ENCODE measurements at places on chromosomes 2 and 18.

- DNase-seq = no peak
These were observed 215.5 kb downstream of the TRIB2 start for GRCh38 chr2:12932192-12932591.

- peak; percentile 87 for DNase-seq
These were observed 62.3 kb upstream of the CCDC195 start for GRCh38 chr2:224778474-224778877.

DNA sequence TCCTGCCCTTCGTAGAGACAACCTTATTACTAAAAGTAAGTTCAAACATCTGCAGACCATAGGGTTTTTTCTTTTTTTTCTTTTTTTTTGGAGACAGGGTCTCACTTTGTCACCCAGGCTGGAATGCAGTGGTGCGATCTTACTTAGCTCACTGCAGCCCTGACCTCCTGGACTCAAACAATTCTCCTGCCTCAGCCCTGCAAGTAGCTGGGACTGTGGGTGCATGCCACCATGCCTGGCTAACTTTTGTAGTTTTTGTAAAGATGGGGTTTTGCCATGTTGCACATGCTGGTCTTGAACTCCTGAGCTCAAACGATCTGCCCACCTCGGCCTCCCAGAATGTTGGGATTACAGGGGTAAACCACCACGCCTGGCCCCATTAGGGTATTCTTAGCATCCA lies 32.4 kb downstream of the HADHA start:
- no peak for DNase-seq

DNA sequence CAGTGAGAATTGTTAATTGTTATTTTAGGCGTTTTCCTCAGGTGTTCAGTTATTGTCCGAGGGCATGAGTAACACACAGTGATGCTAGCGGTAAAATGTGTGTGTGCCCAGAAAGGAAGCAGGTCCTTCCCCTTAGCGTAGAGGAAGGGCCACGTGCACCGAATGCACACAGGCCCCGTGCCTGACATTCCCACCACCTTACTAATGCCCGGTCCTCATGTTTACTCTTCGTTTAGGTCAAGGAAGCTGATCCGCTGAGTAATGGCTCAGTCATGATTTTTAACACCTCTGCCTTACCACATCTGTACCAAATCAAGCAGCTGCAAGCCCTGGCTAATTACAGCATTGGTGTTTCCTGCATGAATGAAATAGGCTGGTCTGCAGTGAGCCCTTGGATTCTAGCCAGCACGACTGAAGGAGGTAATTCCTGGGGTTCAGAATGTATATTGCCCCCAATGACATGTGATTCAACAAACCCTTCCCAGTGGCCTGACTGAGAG lies 76.7 kb downstream of the MERTK start:
- DNase-seq = no peak

DNA sequence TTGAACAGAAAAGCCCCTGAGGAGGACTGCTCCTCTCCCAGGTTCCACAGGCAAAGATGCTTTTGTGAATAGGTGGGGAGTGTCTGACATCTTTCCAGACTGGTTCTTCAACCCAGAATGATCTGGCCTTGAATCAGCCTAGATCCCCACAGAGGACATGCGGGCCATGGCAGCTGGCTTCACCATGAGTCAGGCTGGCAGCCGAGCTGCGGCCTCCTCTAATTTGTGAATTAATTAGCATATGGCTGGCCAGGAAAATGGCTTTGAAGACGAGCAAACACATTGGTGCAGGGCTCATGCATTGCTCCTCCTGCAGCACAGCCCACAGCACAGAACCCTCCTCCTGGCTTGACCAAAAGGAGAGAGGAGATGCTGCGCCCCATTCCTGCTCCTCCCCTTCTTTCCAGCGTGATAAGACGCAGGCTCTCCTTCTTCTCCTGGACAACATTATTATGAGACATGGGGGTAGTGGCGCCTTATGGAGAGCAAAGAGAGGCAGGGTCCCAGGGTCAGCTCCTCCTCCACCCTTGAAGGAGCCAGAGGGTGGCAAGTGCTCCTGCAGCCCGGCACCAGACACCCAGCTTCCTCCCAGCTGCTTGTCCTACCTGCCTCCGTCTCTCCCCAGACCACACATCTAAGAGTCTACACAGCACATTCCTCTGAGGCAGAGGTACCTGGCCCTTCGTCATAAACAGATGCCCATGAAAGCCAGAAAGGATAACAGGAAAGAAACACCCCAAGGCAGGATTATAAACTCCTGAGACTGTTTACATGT lies 66.7 kb downstream of the EDAR start:
- peak; percentile 38 for DNase-seq

DNA sequence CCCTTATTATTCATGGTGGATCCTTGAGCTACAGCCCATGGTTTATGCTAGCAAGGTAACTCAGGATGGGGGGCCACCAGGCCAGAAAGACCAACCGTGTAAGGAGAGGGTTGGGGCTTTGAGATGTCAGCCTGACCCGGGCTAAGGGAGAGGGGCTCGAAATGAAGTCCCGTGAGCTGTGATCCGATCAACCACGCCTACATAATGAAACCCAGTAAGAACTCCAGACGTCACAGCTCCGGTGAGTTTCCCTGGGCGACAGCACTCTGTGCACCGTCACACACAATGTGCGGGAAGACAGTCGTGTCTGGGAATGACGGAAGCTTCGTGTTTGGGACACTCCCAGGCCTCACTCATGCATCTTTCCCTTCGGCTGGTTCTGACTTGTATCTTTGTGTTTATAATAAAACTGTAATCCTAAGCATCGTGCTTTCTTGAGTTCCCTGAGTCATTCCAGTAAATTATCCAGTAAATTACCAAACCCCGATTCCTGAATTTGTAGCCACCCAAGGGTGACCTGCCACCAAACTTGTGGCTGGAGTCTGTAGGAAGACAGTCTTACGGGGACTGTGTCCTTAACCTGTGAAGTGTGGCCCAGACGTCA lies 44.2 kb downstream of the CYP27C1 start:
- no peak for DNase-seq

DNA sequence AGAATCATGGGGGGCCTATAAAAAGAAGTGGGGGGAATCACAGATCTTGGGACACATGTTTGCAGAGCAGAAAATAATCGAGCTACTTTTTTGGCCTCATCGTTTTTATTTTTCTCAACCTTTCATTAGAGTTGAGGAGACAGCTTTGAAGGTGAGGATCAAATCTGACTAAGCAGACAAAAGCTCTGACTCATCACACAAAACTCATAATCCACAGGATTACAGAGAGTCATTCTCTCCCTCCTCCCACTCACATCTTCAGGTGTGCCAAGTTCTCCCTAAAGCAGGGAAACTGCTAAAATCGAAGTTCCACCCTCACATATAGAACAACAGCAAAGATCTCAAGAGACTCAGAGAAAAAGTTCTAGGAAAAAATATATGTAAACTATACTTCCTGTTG lies 15.6 kb downstream of the BAZ2B start:
- no peak for DNase-seq

DNA sequence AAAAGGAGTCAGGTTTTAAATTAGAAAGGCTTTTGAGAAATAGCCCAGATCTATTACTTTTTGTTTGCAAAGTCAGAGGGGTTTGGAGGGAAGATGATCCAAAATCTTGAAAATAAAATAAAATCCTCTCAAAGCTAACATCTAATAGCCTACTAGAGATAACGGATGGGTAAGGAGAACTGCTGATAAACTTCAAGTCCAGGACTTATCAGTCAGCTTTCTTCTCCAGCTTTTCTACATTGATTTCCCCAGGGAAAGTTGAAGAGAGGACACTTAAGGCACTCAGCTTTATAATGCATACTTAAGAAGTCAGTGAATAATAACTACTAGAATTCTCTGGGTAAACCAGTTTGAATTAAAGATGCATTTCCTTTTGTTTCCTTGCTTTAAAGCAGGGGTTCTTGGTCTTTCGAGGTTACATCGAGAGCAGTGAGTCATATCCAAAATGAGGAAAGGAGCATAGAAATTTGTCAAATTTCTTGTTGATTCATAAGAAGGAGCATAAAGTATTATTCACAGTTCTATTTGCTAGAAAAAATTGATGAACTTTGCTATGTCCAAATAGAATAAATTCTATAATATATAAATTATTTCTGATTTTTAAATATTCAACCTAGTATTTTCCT lies 43.2 kb upstream of the ITPRID2 start:
- DNase-seq = no peak

DNA sequence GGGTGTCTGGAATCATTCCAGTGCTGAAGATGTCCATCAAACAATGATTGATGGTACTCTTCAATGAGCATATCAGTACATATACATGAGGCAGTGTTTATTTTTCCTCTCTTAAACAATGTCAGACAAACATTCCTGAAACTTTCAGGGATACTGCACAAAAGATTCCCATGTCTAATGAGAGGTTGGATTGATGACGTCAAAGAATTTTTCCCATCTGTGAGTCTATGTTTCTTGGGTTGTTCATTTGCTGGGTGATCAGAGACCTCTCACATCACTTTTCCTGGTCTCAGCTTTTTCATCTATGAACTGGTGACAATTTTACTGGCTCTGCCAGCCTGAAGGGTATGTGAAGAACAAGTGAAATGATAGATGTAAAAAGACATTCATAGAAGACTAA lies 325.5 kb downstream of the EN1 start:
- DNase-seq = no peak

GRCh38 chr2:182132605-182133004 lies 147.0 kb downstream of the PPP1R1C start:
- no peak for DNase-seq

- DNase-seq = no peak
These were observed 127.2 kb downstream of the CALCRL start for GRCh38 chr2:187320846-187321245.

DNA sequence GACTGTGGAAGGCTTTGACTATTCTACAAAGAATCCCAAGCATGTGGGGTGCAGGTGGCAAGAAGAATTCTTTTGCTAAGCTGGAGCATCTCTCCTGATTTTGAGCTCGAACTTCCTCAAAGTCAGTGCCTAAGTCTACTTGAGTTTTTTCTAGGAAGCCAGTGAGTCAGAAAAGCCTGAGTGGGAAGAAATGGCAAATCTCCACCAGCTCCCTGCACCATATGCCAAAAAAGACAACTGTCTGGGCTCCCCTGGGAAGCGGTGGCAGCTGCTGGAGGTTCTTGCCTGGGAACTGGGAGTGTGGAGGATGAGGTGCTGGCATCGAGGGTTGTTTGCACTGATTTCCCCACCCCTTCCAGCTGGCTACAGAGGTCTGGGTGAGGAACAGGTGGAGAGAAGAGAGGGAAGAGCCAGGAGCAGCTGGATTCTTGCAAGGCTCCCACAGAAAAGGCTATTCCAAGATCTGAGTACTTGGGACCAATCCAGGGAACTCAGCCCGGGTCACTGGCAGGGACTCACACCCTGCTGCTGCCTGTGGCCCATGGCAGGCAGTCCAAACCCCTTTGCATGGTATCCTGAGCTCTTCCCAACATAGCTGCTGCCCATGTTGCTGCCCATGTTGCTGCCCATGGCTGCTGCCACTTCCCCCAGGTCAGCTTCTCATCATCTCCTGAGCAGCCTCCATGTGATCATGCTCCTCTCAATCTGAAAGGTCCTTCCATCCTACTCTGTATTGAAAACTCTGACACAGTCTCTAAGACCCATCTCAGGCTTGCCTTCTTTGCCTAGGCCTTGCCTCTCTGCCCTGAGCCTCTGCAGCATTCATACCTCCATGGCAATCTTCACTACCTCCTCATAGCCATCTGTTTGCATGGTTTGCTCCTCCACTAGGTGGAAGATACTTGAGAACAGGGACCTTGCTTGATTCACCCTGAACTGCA lies 128.3 kb upstream of the SPATS2L start:
- no peak for DNase-seq

GRCh38 chr2:52141076-52141475 lies 1109.1 kb upstream of the NRXN1 start:
- DNase-seq = no peak

DNA sequence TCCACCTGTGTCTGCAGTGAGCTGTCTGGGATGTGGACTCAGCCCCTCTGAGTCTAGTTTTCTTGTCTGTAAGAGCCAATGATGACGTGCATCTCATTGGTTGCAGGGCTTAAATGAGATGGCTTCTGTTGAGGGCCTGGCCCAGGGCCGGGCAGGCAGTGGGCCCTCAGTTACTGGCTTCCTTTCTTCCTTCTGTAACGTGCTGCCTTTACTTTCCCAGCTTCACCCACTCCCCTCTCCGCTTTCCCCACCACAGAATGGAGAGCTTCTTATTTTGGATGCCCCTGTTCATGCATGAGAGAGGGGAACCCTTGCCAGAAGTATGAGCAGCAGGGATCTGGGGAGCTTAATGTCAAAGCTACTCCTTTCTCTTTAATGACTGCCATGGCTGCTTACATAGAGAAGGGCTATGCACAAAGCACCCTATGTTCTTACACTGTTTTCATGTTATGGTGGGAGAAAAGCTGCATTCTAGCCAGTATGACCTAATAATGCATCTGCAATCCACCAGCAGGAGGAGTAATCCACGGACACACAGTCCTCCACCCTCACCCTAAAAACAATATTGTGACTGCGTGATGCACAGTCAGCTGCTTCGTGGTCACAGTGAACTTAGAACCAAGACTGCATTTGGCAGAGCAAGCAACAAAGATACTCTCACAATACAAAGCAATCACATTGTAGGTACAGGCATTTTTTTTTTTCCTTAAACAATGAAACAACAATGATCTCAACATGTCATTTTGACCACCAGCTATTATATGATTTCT lies 37.2 kb downstream of the CREG2 start:
- DNase-seq = no peak

DNA sequence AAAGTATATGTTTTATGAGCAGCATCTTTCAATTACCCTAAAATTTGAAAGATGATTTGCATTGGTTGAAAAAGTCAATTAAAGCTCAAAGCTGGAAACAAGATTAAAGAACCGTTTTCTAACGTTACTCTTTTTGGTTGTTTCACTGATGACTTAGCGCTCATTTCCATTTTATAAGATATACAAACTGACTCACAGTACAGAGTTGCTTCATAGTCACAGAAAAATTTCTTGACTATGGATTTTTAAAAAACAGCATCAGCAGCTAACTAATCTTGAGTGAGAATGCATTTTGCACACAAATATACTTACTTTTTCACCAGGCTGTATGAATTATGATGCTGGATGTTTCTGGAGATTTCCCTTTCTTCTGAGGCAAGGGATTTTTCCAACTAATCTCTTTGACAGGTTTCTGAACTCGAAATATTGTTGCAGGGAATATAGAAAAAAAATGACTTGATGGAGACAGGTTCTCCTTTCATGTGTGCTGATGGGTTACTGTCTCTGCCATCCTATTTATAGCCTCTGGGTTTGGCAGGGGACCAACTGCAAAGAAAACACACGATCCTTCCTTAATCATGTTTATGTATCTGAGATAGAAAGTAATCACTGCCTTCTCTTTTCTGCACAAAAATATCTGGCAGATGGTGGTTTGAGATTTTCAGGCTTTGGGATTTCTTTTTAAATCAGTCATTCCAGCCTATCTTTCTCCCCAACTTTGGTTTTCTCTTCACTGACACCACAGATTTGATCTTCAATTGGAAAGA lies 129.4 kb upstream of the DAPL1 start:
- no peak for DNase-seq

Data from Peyer's patch (tissue), 4 donors.